Naive thymus-derived CD4-positive, alpha-beta T cell (primary cell): ENCODE measurements at places on chromosomes 2 and 18. TPM values are rescaled to one million over a fixed set of nuclear protein-coding genes. Genes with fewer than 3 reads are reported as not detected.
A peak's percentile ranks its signal among the peaks of the same experiment; 100 is the strongest.

ASXL3 gene
- not detected for total RNA-seq

OTOS gene
- not detected for total RNA-seq

PAX8 gene
- total RNA-seq: 0.37 TPM

LOXHD1 gene
- total RNA-seq: not detected

ERMN gene
- 17.3 TPM for total RNA-seq

KIAA2012 gene
- not detected in 2 replicates for total RNA-seq

- peak; percentile 54 for DNase-seq
These were observed 96.2 kb downstream of the CABLES1 start for GRCh38 chr18:23231340-23232021.

DCDC2C gene
- total RNA-seq: not detected

GRCh38 chr2:169146220-169146619 lies 76.9 kb downstream of the DHRS9 start:
- DNase-seq: no peak

GRCh38 chr18:275486-275885 lies 7.6 kb upstream of the THOC1 start:
- no peak for DNase-seq

UGT1A3 gene
- not detected for total RNA-seq

CFAP53 gene
- total RNA-seq: 0.64 TPM

- no peak for DNase-seq
These were observed 17.0 kb downstream of the VRK2 start for GRCh38 chr2:58063641-58064040.

TMEFF2 gene
- total RNA-seq: not detected

EN1 gene
- not detected for total RNA-seq

RNU2-63P gene
- 28.7 TPM for total RNA-seq

DNA sequence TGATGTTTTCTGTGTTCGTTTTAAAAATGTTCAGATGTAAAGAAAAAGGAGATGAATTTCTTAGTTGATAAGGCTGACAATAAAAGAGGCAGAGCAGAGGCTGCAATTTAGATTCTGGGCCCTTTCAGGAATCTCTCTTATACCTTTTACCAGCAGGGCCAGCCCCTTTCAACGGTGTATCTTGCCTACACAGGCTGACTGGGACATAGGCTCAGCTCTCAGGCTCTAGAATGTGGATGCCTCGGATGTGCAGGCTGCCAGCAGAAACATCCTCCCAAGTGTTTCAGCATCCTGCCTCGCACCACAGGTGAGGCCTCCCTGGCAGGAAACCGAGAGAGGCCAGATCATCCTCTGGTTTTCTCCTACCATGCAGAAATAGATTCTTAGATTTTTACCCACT lies 3.4 kb downstream of the C2orf80 start:
- no peak for DNase-seq

DNA sequence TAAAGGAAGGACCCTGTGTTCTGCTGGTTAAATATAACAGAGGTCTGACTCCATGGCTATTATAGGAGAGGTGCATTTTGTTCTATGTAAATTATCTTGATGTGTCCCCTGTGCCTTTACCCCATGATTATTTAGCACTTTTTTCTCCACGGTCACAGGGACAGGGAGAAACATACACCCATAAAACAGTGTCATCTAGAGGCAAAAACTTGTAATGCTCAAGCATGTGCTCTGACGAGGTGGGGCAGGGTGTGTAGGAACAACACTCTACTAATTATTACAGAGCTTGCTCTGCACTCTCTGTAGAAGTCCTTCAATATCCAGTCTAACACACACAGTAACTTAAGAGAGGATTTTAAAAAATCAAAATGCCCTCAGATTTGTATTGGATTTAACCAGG lies 187.9 kb downstream of the NEDD4L start:
- DNase-seq: no peak

ABCG8 gene
- total RNA-seq: not detected

DNA sequence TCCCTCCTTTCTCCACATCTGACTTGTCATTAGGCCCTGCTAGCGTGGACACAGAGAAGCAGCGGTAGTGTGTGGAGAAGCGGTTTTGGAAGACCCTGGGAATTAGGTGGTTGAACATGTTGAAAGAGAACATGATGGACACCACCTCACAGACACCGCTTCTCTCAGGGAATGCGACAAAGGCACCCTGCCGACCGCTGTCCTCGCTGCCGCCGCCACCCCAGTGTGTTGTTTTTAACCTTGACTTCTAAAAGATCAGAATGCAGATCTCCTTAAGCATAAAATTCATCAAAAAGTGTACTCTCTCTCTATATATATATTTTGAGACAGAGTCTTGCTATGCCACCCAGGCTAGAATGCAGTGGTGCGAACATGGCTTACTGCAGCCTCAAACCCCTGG lies 33.2 kb downstream of the AQP4 start:
- no peak for DNase-seq

DNA sequence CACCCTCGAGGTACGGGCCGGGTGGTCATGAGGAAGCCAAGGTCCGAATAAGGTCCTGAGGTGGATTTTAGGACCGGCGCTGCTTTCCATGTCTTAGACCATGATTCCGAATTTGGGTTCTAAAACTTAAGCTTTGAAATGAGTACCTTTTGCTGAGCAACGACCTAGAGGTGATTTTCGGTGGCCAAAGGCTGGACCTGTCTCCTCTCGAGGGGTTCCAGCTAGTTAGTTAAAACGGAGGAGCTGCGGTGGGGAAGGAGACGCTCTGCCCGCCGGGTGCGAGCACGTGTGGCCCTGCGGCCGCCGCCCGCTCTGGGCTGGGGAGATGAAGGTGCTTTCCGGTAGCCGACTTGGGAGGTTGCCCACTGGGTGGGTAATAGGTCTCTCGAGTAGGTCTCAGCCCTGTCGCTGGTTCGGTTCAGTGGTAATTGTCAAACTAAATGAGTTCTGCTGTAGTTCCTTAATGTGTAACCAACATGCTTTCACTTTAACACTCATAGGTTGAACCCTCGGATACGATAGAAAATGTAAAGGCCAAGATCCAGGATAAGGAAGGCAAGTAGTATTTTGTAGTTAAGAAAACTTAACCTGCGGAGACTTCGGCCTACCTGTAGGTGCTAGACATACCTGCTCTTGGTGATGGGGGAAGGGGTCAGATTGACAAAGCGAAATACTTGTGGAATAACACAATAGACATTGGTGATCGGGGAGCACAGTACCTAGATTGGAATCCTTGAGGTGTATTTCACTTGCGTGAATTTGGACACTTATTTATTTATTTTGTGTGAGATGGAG lies 572 bp downstream of the RPS27A start:
- peak; percentile 30 for DNase-seq

CCDC74A gene
- 0.50 TPM for total RNA-seq

- no peak for DNase-seq
These were observed 273.1 kb upstream of the UBE2E3 start for GRCh38 chr2:180707175-180707883.

ST6GAL2 gene
- total RNA-seq: not detected in 2 replicates

KCNK3 gene
- total RNA-seq: not detected

- no peak for DNase-seq
These were observed 449.8 kb downstream of the NRXN1 start for GRCh38 chr2:50582164-50582563.

DNA sequence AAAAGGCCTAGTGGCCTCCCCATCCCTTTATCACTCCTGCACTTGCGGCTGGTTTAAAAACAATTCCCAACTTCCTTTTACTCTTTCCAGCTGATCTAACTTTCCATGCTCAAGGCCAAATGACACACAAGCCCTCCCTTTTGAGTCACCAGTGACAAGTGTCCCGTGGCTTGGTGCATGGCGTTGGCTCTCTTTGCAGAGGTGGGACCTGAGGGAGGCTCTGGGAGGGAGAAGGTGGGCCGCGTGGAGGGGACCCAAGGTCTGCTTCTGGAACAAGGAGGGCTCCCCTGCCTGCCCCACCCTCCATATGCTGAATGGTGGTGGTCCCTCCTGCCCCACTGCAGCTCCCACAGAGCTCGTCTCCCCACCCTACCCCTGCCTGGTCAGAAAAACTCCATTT lies 30.8 kb upstream of the HPCAL1 start:
- DNase-seq: no peak
